NCI-H460 (cell line): ENCODE measurements at places on chromosomes 3 and 15. TPM values are rescaled to one million over a fixed set of nuclear protein-coding genes. Genes with fewer than 3 reads are reported as not detected.
A peak's percentile ranks its signal among the peaks of the same experiment; 100 is the strongest.

DNA sequence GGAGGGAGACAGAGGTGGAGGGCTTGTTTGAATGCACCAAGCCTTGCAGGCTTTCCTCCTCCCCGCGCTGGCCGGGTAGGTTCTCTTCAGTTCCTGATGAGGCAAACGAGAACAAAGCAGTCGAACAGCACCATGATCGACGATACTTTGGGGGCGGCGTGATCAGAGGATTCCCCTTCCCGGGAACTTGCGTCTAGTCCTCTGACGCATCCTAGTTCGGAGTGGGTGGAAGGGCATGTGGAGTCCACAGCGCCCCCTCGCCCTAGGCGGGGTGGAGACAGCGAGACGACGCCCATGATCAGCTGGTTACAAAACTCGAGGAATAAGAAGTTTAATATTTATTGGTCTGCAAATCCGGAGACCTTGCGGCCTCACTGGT lies 452 bp upstream of the SV2B start:
- no peak for DNase-seq

DNA sequence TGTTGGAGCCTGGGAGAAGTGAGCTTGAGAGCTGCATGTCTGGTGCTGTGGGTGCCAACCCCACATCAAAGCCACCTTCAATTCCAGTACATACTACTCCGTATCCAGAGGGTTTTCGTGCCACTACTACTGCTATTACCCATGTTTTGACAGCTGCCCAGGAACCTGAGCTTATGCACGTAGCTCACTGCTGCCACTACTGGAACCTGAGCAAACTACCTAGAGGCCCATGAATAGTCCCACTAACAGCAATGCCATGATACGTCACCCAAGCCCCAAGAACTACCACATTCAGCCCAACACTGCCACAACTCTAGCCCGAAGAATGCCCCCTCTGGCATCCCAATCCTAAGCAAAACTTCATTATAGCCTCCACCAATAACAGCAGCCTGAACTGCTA lies 215.2 kb upstream of the BCHE start:
- DNase-seq, result no peak

Gene PARP15
- total RNA-seq, result not detected in 2 replicates

- no peak for DNase-seq
These were observed 81.9 kb upstream of the CDV3 start for GRCh38 chr3:133491481-133492059.

Gene ITIH3
- not detected in 2 replicates for total RNA-seq

Gene KLHL40
- not detected in 2 replicates for total RNA-seq

- DNase-seq, result no peak
These were observed 38.6 kb upstream of the APH1B start for GRCh38 chr15:63238796-63239195.

- DNase-seq, result no peak
These were observed 42.7 kb downstream of the PLCL2 start for GRCh38 chr3:16927485-16927884.

Gene COLQ
- not detected in 2 replicates for total RNA-seq

Gene SERPINI1
- 1.1 and 1.5 TPM in 2 replicates for total RNA-seq

Gene NXPE3
- 17.1 and 22.6 TPM in 2 replicates for total RNA-seq

Gene TLE3
- total RNA-seq, result 32.7 and 33.7 TPM in 2 replicates

Gene ATP2C1
- 40.9 and 41.8 TPM in 2 replicates for total RNA-seq

Gene IL16
- not detected in 2 replicates for total RNA-seq

Gene CD200
- not detected in 2 replicates for total RNA-seq

- no peak for DNase-seq
These were observed 9.2 kb downstream of the PLEKHO2 start for GRCh38 chr15:64850778-64851502.

- no peak for DNase-seq
These were observed 31.9 kb downstream of the RAB8B start for GRCh38 chr15:63221346-63221745.

- DNase-seq, result no peak
These were observed 60.7 kb downstream of the ZNF621 start for GRCh38 chr3:40585381-40586016.

- DNase-seq, result no peak
These were observed 267.1 kb upstream of the TPRG1 start for GRCh38 chr3:188904670-188905069.

DNA sequence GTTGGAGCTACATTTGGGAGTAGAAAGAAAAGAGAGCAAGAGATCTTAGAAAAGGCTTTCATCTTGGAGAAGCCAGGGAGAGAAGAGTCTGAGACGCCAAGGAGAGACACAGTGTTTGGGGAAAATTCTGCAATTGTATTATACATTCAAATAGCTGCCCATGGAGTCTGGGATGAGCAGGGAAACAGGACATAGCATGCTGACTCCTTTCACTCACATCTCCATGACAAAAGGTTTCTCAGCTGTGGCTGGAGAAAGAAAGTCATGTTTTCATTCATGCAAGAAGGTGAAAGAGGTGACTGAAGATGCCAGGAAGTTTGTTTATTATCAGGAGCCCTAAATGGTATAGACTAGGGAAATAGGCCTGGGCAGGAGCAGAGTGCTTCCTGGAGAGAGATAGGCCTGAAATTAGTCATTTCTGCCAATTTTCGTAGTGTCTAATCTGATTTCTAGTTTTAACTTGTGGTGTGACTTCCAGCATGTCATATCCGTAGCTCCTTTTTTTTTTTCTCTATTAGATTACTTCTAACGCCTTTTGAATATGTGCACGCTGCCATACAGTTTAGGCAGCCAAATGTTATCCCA lies 34.1 kb downstream of the ACP3 start:
- no peak for DNase-seq

DNA sequence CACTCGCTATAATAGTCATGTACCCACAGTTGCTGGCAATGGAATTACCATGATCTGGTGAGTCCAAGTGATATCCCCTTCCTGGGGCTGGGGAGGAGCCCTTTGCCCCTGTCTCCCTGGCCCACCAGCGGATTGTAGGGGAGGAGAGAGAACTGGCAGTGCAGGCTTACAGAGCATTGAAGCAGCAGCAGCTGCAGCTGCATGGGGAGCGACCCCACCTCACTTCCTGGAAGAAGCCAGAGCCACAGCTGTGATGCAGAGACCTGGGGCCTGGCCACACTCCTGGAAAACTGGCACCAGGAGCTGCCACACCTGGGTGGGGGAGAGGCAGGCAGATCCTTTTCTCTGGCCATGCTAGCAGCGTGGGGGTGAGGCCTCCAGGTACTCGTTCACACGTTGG lies 300.1 kb upstream of the PROK2 start:
- no peak for DNase-seq

GRCh38 chr3:117019082-117019713 lies 309.6 kb downstream of the TUSC7 start:
- DNase-seq, result peak; percentile 9

- no peak for DNase-seq
These were observed 192.2 kb downstream of the FOXP1 start for GRCh38 chr3:71391361-71391760.

Gene RPL14
- total RNA-seq, result 1,156 and 1,178 TPM in 2 replicates

GRCh38 chr15:70792171-70792573 lies 28.8 kb upstream of the UACA start:
- DNase-seq, result no peak

GRCh38 chr3:82636177-82636576 lies 874.7 kb upstream of the GBE1 start:
- DNase-seq, result no peak

- no peak for DNase-seq
These were observed 22.8 kb downstream of the IDH3A start for GRCh38 chr15:78171864-78172472.

DNA sequence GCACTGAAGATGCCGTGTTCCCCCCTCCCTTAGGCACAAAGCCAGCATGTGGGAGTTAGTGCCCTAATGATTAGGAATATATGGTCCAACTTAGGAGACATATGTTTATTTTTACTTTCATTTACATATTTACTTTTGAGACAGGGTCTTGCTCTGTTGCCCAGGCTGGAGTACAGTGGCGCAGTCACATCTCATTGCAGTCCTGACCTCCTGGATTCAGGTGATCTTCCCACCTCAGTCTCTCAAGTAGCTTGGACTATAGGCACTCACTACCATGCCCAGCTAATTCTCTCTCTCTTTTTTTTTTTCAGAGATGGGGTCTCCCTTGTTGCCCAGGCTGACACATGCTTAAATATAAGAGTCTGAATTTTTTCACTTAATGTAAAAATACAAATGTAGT lies 51.6 kb upstream of the TBC1D23 start:
- DNase-seq, result no peak
